ENCODE measurements at places on chromosomes 11 and 22.
A peak's percentile ranks its signal among the peaks of the same experiment; 100 is the strongest.

DNA sequence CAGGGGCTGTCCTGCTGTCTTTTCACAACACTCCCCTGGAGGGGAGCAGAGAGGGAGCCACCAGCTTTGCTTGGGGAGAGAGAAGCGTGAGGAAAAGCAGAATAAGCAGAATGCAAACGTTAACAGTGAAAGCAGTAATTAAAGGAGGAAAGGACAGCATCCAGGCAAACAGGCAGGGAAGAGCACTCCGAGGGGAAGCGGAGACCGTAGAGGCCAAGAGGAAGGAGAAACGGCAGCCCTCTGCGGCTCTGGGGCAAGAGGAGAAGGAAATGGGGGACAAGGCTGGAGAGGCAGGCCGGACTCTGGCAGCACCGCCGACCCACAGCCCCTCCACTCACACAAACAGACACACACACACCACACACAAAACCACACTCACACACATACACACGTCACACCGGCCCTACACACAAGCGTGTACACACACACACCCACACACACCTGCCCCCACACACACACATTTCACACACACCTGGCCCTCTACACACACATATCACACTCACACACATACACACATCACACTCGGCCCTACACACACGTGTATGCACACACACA is 449.8 kb downstream of the SOX6 start:
- no peak for DNase-seq

DNA sequence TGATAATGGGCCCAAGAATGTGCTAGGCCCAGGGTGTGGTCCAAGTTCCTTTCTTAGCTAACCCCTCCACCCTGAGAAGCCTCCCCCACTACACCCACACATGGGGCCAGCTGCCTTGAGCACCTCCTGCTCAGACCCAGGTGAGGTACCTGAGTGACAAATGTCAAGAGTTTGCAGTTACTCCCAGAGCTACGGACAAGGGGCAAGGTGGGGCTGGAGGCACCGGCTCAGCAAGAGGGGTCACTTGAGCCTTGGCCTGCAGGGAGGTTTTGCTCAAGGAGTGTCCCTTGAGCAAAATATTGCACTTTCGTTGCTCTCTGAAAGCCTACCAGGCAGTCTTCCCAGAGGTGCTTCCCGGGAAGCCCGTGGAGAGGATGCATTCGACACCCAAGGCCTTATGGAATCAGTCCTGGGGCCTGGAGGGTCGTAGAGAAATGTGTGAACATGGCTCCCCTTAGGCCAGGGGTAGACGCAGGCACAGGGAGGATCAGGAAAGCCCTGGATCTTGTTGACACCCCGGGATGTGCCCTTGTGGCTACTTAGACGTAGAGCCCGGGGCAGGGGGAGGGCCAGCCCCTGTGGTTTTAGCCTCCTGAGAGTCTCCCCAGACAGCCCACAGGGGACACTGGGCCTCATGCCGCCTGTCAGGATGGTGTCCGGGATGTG is 114.2 kb downstream of the KCNQ1 start:
- DNase-seq, result no peak

DNA sequence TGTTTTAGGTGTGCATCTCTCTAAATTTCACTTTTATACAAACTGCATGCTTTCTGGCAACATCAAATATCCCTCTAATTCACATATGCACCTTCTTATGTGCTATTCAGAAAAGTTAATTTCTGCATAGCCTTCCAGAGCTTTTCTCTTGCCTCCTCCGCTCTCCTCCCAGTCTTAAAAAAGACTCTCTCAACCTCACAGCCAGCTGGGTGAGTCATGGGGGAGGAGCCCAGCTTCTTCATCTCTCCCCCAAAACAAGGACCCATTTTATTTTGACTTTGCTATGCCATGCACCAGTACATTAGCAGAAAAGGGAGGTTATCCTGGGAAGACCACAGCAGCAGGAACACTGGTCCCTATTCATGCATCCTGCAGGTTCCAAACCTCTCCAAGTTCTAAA is 234.4 kb downstream of the KCNA4 start:
- no peak for DNase-seq

DNA sequence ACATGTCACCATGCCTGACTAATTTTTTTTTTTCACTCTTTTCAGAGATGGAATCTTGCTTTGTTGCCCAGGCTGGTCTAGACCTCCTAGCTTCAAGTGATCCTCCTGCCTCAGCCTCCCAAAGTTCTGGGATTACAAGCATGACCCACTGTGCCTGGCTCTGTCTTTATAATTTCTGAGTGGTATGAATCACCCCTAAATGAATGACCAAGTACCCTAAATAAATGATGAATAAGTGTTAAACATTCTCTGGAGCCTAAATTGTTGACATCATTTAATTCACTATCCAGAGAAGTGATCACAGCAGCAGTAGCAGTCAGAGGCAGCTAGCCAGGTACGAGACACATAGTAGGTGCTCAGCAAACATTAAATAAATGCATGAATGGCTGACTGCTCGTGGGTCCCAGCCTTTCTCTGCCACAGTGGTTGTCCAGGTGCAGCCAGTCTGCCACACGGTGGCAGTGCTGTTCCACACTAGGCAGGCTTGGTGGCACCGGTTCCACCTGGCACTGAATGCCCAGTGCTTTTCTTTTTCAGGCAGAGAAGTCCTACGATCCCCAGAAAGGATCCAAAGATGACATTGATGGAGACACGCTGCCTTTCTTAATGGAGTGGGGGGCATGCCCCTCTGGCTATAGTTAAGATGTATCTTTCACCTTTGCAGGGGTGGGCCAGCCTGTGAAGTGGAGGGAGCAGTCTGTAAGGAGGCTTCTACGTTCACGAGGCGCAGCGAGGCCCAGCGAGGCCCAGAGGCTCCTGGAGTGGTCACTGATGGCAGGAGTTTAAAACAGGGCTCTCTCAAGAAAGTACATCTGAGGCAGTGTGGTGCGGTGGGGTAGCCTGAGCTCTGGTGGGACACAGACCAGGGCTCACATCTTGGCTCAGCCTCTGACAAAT is 8.7 kb upstream of the TTC12 start:
- DNase-seq, result peak; percentile 60

DNA sequence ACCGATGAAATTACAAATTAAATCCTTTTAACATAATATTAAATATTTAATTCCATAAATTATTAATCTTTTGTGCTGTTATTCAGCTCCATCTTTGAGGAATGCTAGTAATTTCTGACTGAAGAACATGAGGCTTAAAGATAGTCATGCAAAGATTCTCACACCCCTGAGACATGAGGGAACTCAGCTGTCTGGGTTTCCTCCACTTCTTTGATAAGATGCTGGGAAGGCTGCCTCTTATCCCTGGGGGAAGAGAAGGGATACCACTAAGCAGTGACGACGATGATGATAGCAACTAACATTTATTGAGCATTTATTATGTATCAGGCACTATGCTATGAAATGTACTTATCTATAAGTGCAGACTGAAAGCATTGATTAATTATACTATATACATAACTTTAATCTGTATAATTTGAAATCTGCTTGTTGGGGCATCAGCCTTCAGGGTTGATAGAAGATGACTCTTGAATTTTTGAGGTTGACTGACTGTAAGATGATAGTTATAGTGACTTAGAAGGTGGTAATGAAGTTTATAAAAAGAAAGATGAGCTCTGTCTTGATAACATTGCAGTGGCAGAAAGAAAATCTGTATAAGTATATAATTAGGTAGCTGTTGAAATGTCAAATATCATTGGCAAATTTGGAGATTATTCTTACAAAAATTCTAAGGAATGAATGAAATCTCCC is 78.4 kb downstream of the SIK2 start:
- DNase-seq, result no peak

DNA sequence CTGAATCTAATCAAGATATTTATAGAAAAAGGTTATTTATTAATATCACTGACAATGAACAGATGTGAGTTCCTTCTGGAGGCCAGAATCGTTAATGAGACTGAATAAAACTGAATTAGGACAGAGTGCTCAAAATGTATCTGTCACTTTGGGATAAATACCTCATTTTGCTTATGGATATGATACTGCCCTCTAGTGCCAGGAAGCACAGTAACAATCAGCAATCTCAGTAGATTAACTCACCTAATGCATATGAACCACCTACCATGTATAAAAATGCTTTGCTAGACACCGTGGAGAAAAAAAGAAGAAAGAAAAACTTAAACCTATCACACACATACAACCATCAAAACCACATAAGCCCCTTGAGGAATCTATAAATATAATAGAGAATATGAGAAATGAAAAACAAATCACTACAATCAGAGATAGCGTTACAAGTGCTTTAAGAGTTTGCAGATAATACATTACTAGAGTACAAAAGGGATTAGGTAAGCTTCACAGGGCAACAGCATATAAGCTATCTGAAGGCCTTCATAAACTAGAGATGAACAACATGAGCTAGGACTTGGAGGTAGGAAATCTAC is 117.4 kb downstream of the SGSM3 start:
- DNase-seq, result no peak

- no peak for DNase-seq
Measured at GRCh38 chr11:1792461-1792860, 28.7 kb upstream of the CTSD start.

DNA sequence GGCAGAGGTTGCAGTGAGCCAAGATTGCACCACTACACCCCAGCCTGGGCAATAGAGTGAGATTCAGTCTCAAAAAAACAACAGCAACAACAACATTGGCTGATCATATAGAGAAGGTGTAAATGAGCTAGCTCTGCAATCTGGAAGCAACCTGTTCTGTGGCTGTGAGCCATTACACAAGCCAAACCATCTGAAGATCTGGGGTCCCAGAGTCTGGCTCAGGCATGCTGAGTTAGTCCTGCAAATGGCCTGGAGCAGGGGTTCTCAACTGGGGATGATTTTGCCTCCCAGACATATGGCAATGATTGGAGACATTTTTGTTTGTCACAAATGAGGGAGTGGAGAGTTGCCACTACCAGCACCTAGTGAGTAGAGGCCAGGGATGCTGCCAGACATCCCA is 42.3 kb upstream of the RAB1B start:
- no peak for DNase-seq

DNA sequence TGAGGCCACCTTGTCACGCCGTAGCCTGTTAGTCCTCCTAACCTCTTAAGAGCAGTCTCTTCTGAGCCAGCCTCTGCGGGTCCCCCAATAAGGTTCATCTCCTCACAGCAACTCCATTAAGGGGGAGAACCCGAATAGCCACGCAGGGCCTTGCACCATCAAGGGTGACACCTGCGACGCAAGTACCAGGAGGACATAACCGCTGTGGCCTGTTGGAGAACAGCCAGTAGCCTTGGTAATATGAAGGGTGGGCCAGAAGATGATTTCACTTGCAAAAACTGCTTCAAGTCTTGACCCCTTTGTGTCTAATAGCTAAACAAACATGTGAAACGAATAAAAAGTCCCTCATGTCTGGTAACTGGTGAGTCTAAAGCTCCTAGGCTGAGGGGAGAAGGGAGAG is 14.8 kb downstream of the ARFGAP2 start:
- no peak for DNase-seq

DNA sequence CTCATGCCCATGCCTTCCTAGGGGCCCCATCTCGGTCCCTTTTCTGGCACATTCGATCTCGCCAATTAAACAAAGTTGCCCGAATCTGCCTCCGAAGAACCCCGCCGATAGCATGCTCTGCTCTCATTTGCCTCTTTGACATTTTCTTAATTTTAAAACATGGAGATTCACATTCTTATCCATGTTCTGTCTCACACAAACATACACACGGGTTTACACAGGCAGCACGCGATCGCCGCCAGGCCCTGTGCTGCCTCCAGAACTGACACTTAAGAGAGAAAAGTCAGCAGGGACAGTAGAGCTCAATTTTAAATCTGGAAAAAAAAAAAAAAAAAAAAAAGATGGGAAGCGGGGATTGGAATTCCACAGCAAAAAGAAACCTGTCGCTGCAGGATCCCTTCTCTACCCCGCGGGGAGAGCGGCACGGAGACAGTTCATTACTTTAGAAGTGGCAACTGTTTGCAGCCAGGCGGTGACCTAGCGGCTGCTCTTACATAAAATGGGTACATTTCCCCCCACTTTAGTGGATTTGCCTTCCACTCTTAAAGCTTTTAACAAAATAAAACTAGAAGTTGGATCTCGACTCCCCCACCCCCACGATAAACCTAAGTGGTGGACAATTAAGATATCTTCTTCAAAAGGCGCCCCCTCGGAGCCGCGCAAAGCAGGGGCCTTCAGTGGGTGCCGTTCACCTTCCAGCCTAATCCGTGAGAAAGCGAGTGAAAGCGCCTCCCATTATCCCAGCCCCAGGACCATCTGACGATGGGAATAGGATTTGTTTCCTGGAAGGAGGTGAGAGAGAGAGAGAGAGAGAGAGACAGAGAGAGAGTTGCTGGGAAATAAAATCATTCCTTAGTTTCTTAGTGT is 13.7 kb downstream of the PAX6 start:
- DNase-seq, result no peak

- DNase-seq, result no peak
Measured at GRCh38 chr11:124608147-124608546, 3.1 kb upstream of the PANX3 start.

DNA sequence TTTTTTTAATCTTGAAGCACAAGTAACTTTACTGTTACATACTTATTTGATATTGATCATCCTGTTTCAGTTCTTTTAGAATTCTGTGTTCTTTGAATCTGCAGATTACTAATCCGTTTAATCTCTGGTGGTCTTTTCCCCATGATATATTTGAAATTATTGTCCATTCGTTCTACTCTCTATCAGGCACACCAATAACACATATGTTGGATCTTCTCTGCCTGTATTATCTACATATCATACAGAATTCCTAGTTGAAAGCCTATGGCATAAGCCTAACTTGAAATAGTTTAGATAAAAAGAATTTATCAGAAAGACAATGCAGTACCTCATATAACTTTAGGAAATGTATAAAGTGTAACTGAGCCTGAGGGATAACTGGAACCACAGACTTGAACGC is 32.6 kb downstream of the STK33 start:
- DNase-seq, result no peak
